ENCODE measurements at places on chromosomes 16 and 17.

DNA sequence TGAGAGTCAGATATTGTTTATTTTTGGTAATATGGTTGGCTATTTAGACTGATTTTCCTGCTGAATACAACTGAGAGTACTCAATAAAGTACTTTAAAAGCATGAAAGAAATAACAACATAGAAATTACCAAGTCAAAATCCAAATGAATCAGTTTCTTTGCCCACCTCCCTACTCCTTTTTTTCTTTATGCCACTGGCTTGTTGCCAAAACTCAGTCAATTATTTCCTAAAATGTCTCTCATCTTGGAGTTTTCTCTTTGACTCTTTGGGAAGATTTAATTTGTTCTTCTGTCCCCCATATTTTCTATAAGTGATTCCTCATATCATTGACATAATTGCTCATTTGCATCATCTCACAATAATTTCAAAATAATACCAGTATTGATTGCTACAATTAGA lies 2.6 kb upstream of the OMG start:
- no peak for DNase-seq

DNA sequence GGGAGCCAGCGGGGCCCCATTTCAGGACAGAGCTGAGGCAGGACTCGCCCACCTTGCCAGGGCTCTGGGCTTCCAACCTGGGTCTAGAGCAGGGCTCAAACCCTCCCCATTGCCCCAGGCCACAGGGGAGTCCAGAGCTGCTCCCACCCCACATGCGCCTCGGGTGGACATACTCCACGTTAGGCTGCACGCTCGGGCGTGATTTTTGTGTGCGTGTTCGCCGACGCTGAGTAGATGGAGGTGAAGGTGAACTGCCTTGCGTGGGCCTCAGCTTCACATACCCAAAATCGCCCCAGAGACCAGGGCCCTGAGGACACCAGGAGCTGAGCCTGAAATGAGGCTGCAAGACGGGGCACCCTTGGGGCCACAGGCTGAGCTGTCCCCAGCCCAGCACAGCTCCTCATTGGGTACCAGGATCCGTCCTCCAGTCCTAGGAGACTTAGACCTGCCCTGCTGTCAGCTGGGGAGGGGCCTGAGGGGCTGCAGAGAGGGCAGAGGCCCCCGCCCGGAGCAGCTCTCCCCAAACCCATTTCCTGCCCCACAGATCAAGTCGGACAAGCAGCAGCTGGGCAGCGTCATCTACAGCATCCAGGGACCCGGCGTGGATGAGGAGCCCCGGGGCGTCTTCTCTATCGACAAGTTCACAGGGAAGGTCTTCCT lies 8.2 kb downstream of the CDH15 start:
- no peak for DNase-seq

DNA sequence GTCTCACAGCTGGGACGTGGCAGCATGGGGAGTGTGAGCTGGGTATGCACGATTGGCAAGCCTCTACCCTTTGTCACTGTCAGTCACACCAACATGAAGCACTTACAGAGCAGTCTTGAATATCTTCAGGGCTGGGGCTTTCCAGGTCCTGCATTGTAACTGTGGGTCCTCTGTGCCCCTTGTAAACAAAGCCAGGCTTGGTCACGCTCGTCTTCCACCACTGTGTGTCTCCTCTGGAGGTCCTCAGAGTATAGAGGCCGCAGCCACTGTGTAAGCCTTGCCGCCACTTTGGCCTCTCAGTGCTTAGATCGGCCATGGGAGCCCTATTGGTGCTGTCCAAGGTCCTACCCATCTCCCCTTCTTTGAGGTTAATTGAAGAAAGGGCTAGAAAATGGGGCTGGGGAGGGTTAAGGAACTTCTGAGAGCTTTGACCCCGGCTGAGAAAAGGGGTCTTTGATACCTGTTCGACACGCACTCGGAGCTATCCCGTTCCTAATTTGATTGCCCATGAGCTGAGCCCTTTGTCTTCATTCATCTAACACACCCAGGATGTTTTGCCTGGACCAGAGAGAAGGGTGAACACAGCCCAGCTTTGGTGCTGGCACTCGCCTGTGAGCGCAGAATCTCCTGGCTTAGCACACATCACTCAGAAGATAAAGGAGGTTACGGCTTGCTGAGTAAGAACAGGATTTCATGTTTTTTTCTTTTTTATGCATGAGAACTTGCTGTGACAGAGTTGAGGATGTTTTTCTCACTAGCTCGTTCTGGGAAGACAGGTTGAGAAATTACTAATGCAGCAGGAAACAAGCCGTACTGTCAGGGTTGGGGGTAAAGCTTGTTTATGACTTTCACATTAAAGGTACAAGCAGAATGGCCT lies 267.9 kb downstream of the CPPED1 start:
- DNase-seq = no peak

DNA sequence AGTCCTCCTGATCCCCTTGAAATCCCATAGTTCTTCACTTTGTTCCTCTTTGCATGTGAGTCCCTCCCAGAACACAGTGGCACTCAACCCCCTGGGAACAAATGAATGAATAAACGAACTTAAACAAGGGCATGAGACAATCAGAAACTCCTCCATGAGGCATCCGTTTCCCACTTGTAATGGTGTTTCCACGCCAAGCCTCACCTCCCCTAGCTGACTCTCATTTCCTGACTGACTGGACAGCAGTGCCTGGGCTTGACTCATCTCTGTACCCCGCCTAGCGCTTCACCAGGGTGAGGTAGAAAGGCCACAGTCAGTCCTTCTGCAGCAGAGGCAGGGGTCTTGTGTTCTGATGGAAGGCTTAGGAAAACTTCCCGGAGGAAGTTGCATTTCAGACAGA lies 14.2 kb downstream of the KIF1C start:
- DNase-seq = no peak

DNA sequence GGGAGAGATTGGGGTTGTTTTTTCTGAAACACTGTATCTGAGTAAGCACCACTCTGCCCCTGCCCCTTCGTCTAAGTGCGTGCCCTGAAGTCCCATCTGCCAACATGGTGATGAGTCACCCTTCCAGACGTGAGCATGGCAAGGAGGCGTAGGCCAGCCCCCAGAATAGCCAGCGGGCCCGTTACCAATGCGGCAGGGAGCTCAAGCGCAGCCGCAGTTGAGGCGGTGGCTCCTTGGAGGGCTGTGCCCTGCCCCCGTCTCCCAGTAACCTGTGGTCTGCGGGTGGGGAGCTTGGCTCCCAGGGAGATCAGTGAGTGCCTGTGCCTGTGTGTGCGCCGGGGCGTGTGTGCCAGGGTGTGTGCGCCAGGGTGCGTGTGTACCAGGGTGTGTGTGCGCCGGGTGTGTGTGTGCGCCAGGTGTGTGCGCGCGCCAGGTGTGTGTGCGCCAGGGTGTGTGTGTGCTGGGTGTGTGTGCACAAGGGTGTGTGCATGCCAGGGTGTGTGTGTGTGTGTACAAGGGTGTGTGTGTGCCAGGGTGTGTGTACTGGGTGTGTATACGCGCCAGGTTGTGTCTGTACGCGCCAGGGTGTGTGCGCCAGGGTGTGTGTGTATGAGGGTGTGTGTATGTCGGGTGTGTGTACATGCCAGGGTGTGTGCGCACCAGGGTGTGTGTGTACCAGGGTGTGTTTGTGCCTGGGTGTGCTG lies 98.6 kb upstream of the CHMP6 start:
- DNase-seq = no peak

- DNase-seq = no peak
Observed at GRCh38 chr17:15265131-15265530, at the start of gene PMP22. TSS of gene PMP22 (minus strand) at chr17:15265326. CDS start at chr17:15260727, 4,599 bp downstream.

DNA sequence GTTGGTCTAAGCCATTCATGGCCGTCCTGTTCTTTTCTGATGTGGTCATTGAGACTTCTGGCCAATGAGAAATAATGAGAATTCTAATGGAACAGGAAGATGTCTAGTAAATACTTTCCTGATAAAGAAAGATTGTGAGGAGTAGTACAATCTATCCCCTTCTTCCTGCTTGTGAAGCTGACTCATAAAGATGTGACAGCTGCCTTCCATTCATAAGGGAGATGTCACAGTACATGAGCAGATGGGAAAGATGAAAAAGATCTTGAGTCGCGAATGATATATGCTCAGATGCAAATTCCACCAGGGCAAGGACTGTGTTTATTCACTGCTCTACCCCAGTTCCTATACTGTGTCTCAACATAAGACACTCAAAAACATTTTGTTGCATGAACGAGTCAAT lies 111.7 kb upstream of the FOXF1 start:
- no peak for DNase-seq

DNA sequence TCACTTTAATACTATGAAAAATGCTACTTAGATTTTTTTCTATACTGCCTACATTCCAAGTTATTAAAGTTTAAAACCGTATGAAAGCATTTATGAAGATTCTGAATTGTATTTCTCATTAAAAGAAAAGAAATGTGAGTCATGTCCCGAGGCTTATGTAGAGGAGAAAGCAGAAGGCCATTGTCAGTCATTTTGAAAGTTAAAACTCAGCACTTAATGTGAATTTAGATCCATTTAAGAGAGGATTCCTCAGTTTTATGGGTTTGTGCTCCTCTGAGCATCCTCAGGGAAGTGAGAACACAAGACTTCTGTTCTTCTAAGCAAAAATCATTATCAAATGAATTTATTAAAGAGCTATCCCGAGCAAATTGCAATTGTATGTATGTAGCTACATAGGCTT lies 11.8 kb downstream of the C17orf75 start:
- DNase-seq = peak; percentile 41

GRCh38 chr17:6173653-6174052 lies 103.5 kb downstream of the WSCD1 start:
- DNase-seq = no peak

- no peak for DNase-seq
Observed at GRCh38 chr16:69233124-69233523, 46.2 kb downstream of the SNTB2 start.

DNA sequence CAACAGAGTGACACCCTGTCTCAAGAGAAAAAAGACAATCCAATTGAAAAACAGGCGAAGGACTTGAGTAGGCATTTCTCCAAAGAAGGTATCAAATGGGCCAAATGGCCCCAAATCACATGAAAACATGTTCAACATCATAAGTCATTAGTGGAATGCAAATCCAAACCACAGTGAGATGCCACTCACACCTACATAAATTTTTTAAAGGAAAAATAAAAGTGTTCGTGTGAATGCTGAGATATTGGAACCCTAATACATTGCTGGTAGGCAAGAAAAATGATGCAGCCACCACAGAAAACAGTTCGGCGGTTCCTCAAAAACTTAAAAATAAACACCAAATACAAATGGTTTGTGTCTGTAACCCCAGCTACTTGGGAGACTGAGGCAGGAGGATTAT lies 45.2 kb downstream of the PIGL start:
- no peak for DNase-seq

- DNase-seq = no peak
Observed at GRCh38 chr17:81666092-81666341, 388 bp downstream of the OXLD1 start.

- no peak for DNase-seq
Observed at GRCh38 chr17:47727704-47728036, 5.4 kb upstream of the TBX21 start.

Measured in inflammatory macrophage treated with lipopolysaccharide for 1 hour (primary cell).